ENCODE measurements at places on chromosomes 4 and X.

DNA sequence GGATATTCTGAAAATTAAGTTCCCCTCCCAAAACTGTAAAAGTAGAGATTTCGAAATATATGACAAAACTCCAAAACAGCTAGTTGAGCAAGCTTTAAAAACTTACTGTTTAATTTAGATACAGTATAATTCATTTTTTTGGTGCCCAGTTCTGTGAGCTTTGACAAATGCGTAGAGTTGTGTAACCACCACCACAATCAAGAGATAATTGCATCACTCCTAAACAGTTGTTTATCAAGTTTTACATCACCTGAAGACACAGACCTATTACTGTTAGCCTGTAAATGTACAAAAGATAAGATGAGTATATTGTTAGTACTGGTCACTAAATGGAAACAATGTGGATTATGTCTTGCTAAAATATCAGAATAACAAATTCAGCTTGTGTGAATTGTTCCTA is 62.3 kb downstream of the ALG13 start:
- no peak for DNase-seq

DNA sequence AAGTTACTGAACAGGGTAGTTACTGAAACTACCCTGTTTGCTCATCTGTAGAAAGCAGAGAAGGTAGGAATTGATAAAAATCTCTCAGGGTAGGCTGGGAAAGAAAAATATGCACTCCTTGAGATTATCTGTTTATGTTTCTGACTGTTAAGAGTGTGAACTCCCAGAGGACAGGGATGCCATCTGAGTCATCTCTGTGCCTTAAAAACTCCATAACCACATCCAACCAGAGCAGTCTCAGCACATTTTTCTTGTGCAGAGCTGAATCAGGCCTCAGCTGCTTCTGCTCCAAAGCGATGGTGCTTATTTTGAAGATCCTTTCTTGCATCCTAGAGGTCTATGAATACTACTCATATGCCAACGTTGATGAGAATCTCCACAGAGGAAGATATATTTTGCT is 9.9 kb downstream of the CENPVL3 start:
- no peak for DNase-seq

DNA sequence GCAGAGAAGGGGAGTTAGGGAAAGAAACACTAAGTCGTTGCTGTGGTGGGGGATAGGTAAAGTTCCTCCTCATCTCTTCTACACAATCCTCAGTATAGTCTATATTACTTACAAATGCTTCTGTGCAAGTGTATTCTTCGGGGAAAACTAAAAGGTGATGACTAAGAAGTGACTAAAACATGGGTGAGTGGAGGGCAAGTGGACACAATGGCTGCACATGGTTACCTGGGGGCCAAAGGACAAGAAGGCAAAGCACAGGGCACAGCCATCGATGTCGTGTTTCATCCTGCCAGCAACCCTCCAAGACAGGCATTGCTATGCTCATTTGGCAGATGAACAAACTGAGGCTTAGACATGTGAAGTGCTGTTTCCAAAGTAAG is 35.5 kb upstream of the CCKAR start:
- no peak for DNase-seq

GRCh38 chrX:67347145-67347544 is 196.7 kb upstream of the AR start:
- DNase-seq = no peak

- no peak for DNase-seq
These were observed 14.5 kb upstream of the CCNA2 start for GRCh38 chr4:121838136-121838535.
